Lower lobe of right lung (tissue), 2 donors: ENCODE measurements at places on chromosomes 11 and 22. TPM values are rescaled to one million over a fixed set of nuclear protein-coding genes. Genes with fewer than 3 reads are reported as not detected.

Gene PHF21B
- total RNA-seq = not detected

Gene EFEMP2
- 53.9 TPM for total RNA-seq

Gene OR8D1
- total RNA-seq = not detected

Gene GUCY1A2
- 23.5 TPM for total RNA-seq

Gene THOC5
- total RNA-seq = 34.4 TPM

Gene DDIAS
- 13.3 TPM for total RNA-seq

Gene TESMIN
- 1.9 TPM for total RNA-seq

Gene CSRP3
- not detected for total RNA-seq

Gene HTR3B
- total RNA-seq = not detected

Gene MEI1
- 4.3 TPM for total RNA-seq

Gene CATSPER1
- 3.6 TPM for total RNA-seq

DNA sequence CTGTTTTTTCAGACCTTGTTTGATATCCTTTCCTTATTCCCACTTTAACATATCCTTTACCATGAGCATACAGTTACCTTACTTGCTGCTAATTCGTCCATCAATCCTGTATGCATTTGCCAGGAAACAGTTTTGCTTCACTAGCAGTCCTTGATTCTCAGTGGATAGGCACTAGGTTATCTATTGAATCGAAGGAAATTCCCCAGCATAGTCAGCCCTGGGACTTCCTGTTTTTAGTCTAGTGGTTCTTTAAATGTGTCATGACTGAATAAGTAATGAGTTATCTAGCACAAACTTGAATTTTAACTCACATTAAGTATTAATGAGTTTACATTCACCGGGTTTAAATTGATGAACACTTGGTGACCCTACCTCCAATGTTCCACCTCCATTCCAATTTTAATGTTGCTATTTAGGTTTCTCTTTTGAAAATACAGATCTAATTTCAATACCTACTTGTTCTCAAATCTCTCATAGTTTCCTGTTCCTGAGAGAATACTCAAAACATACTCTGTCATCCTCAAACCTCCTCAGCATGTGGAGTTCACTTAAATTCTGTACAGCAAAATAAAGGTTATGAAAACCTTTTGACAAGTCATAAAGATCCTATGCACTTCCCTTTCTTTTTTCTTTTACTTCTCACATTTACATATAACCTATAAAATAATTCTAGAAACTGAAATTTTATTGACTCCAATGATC lies 1375.1 kb upstream of the TENM4 start:
- no peaks in the 10 kb centered on the region for H3K27me3 ChIP-seq
- H3K4me3 ChIP-seq = no peak overlapping the region
- DNase-seq = no peak
- H3K4me1 ChIP-seq = no peaks in the 10 kb centered on the region
- H3K27ac ChIP-seq = no peak overlapping the region

GRCh38 chr22:27459999-27460398 lies 341.6 kb downstream of the MN1 start:
- H3K4me3 ChIP-seq = no peak overlapping the region
- H3K27ac ChIP-seq = no peak overlapping the region
- H3K27me3 ChIP-seq = peaks cover 5% of the 10 kb centered on the region
- no peak for DNase-seq
- H3K4me1 ChIP-seq = no peaks in the 10 kb centered on the region

DNA sequence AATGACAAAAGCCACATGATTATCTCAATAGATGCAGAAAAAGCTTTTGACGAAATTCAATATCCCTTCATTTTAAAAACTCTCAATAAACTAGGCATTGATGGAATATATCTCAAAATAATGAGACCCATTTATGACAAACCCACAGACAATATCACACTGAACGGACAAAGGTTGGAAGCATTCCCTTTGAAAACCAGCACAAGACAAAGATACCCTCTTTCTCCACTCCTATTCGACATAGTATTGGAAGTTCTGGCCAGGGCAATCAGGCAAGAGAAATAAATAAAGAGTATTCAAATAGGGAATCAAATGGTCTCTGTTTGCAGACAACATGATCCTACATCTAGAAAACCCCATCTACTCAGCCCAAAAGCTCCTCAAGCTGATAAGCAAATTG lies 52.0 kb downstream of the CASP12 start:
- H3K27ac ChIP-seq = no peak overlapping the region
- DNase-seq = no peak
- H3K36me3 ChIP-seq = no peaks in the 10 kb centered on the region
- no peaks in the 10 kb centered on the region for H3K4me1 ChIP-seq
- H3K4me3 ChIP-seq = no peak overlapping the region

DNA sequence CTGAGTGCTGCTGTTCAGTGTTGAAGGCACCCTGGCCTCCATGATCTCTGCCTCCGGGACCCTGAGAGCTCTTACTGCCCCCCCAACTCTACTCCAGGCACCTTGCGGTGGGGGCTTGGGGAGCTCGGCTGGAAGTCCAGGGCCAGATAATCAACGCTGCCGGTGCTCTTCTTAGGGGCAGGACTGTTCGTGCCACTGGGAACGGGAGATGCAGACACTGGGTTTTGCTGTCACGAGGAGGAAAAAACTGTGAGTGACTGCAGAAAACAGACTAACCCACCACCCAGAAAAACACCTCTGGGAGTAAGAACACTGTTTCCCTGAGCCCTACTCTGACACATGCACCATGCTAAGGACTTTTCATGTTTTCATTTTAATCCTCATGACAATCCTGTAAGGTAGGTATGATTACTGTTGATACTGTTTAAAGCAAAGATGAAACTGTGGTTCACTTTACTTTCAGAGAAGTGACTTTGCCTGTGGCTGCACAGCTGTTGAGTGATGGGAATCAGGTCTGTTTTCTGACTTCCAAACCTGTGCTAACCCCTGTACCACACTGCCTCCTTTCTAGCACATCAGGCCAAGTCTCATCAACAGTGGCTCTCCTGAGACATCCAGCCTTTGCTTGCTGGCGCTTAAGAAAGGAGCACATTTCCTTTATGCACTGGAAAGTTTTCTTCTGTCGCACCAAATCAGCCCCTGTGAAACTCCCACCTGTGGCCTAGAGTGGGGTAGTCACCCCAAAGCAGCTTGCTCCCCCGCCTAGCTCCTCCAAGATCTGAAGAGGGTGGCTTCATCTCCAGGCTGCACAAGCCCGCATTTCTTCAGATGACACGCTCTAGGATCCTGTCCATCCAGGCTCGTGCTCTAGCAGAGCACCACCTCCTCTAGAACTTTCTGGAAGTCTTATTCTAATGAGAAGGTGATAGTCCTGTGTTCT lies 31.8 kb downstream of the USP35 start:
- no peak overlapping the region for H3K27ac ChIP-seq
- DNase-seq = no peak
- peaks cover 97% of the 10 kb centered on the region for H3K36me3 ChIP-seq
- no peaks in the 10 kb centered on the region for H3K27me3 ChIP-seq
- no peak overlapping the region for H3K4me3 ChIP-seq

DNA sequence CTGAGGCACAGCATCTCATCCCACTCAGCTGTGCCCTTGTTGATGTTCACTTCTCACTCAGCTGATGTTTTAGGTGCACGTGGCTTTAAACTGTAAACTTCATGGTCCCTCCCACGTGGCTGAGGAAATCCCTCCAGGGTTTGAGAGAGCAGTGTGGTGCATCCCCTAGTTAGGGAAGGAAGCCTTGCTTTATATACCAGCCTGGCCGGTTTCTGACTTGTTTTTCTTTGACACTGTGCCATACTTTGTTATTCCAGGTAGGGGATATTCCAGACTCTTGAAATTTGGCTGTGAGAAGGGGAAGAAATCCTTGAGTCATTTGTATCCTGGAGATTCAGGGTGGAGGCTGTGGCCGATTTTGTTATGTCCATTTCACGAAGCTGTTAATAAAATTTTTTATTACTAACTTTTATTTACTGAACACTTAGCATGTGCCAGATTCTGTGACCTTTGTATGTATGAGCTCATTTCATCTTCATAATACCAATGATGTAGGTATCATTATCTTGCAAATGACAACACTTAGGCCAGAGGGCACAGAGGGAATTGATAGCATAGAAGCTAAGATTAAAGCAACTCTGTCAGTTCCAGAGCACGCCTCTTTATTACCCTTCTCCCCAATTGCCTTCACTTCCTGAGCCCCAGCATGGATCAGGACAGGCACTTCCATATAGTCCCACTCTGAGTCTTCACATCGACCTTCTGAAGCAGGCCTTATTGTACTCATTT lies 116.6 kb downstream of the NAV2 start:
- peaks cover 13% of the 10 kb centered on the region for H3K4me1 ChIP-seq
- H3K27me3 ChIP-seq = no peaks in the 10 kb centered on the region
- no peak overlapping the region for H3K4me3 ChIP-seq
- peaks cover 4% of the 10 kb centered on the region for H3K36me3 ChIP-seq

DNA sequence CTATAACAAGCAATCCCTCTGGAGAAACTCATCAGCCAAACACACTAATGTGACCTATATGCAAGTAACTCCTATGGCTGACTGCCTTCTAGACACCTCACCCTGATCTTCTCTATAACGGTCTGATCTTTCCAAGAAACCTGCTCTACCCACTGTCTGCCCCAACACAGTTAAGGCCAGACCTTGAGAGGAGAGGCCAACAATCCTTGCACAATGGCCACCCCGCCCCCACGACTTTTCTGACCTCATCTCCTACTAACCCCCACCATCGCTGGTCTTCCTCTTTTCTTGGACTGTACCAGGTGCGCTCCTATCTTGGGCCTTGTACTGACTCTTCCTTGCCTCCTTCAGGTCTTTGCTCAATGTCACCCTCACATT lies 12.5 kb downstream of the HIRA start:
- peak; percentile 64 for DNase-seq
- no peak overlapping the region for H3K27ac ChIP-seq
- no peaks in the 10 kb centered on the region for H3K27me3 ChIP-seq
- H3K36me3 ChIP-seq = no peaks in the 10 kb centered on the region
- H3K4me1 ChIP-seq = peaks cover 9% of the 10 kb centered on the region

GRCh38 chr11:58616594-58616993 lies 5.9 kb upstream of the CNTF start:
- no peak overlapping the region for H3K27ac ChIP-seq
- no peak for DNase-seq
- peaks cover 100% of the 10 kb centered on the region for H3K36me3 ChIP-seq
- H3K4me1 ChIP-seq = no peaks in the 10 kb centered on the region

- peak; percentile 90 for DNase-seq
- no peak overlapping the region for H3K4me3 ChIP-seq
- H3K27ac ChIP-seq = no peak overlapping the region
- H3K36me3 ChIP-seq = peaks cover 91% of the 10 kb centered on the region
These were observed 18.4 kb downstream of the SELENOO start for GRCh38 chr22:50218996-50219727.

GRCh38 chr22:28015046-28015425 lies 96.0 kb upstream of the PITPNB start:
- H3K27ac ChIP-seq = no peak overlapping the region
- H3K27me3 ChIP-seq = no peaks in the 10 kb centered on the region
- peaks cover 16% of the 10 kb centered on the region for H3K4me1 ChIP-seq
- H3K4me3 ChIP-seq = no peak overlapping the region
- DNase-seq = peak; percentile 41
- peaks cover 20% of the 10 kb centered on the region for H3K36me3 ChIP-seq

DNA sequence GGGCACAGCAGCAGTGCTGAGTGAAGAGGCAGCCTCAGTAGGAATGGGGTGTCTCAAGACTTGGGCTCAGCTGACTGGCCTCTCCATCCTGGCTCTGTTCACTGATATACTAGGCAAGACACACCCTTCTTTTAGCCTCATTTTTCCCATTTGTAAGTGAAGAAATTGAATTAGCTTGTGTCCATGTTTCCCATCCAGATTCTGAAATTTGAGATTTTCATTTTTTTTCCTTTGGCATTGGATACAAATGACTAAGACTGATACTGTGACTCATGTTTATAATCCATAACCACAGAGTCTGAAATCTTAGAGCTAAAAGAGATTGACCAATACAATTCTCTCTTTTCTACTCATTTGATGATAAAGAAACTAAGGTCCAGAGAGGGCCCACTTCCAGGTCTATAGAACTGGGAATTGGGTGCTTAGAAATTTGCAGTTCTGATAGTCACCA lies 110.9 kb downstream of the KCNC1 start:
- no peaks in the 10 kb centered on the region for H3K27me3 ChIP-seq
- no peaks in the 10 kb centered on the region for H3K4me1 ChIP-seq
- no peak overlapping the region for H3K4me3 ChIP-seq
- no peak for DNase-seq
- no peak overlapping the region for H3K27ac ChIP-seq
